ENCODE measurements at places on chromosomes 4 and X.

GRCh38 chr4:141497627-141498026 lies 138.8 kb upstream of the IL15 start:
- DNase-seq, result no peak

GRCh38 chr4:33930497-33930896 lies 2313.8 kb downstream of the ARAP2 start:
- peak; percentile 81 for DNase-seq

GRCh38 chr4:52843351-52843750 lies 18.8 kb upstream of the RASL11B start:
- peak; percentile 58 for DNase-seq

GRCh38 chr4:24595659-24596058 lies 11.3 kb upstream of the DHX15 start:
- DNase-seq, result no peak

DNA sequence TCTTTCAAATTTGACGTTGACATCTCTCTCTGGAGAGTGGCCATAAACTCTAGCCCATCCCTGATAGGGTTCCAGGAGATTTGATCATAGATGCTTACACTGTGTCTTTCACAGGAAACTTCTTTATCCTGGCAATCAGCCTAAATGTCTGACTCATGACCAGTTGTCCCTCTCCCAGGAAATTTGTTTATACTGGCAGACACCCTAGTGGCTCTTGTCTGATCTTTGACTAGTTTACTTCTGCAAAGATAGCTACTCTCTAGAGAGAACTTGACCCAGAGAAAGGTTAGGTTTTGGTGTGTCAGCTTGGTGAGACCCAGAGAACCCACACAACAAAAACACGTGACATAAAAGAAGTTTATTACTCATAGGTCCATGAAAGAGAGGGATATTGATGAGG lies 509.8 kb downstream of the CENPC start:
- peak; percentile 48 for DNase-seq

GRCh38 chr4:70600977-70601376 lies 8.9 kb downstream of the AMBN start:
- no peak for DNase-seq

- no peak for DNase-seq
Observed at GRCh38 chr4:33071535-33071934, 2351.4 kb downstream of the PCDH7 start.

DNA sequence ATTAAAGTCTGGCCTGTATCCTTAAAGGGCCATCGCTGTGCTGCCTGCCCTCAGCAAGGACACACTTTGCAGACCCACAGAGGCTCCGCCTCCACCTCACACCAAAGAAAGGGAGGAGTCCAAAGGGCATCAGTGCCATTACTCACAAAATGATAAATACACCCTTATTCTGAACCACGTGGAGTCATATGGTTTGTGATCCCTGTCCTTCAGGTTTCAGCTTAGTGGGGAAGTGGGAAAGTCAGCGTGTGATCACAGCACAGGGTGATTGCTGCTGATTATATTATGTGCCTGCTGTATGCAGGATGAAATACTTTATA lies 35.9 kb upstream of the MSANTD1 start:
- no peak for DNase-seq

DNA sequence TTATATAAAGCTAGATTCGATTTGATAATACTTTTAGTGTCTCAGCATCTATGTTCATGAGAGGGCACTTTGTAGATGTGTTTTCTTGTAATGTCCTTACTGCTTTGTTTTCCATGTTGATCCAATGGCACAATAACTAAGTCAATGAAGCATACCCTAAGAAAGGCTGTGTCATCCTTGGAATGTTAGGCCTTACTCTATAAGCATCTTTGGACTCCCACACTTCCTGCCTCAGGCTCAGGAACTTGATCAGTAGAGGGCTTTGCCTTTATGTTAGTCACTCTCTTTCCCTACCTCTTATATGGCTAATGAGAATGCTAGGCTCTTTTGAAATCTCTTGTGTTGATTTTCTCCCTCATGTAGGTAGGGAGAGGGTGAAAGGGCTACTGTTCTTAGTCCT lies 33.2 kb upstream of the EDA2R start:
- DNase-seq, result no peak

- DNase-seq, result peak; percentile 22
Observed at GRCh38 chrX:8273451-8273895, 102.4 kb upstream of the VCX2 start.

DNA sequence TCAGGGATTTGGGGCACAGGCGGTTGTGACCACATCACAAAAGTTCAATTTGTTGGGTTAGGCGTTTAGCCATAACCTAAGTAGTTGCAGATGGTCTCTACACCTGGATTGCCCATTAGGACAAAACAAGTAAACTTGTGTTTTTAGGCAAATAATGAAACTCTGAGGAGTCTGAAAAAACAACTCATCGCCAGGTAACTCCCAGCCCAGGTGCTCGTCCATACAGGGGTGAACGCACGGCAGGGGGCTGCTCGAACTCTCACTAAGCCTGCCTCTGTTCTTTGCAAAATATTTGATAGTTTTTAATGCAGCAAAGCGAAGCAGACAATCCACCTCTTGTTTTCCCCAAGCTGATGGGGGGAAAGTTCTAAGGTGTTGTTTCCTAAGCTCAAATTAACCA lies 559 bp upstream of the RHOH start:
- DNase-seq, result no peak

GRCh38 chrX:111831343-111831742 lies 44.6 kb upstream of the TRPC5OS start:
- no peak for DNase-seq

DNA sequence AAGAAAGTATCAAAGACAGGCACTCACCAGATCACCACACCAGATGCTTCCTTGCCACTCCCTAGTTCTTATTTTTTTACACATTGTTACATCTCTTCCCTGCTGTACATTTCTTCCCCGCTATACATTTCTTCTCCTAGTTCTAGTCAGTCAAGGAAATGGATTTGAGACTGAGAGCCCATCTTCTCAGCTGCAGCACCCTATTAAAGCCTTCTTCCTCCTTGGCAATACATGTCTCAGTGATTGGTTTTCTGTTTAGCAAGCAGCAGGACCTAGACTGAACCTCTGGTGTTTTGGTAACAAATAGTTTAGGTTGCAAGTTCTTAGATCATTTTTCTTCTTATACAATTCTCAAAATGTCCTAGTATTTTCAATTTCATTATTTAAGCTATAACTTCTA lies 35.3 kb upstream of the KLHL8 start:
- no peak for DNase-seq

GRCh38 chr4:170231377-170231776 lies 141.6 kb upstream of the AADAT start:
- no peak for DNase-seq

DNA sequence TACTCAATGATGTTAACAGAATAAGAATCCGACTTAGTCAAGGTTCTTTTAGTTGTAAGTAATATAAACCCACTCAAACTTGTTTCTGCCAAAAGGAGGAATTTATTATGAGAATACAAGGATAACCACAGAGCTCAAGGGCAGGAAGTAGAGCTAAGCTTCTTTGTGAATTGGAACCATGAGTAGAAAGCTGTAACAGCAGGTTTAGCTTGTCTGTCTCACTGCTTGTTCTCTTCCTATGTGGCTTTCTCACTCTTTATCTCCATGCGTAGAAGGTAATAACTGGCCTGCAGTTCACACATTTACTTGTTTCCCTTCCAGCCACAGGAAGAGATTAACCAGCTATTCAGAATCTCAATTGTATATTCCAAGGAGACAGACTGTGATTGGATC lies 378.3 kb downstream of the PPP1R2C start:
- DNase-seq, result peak; percentile 2

DNA sequence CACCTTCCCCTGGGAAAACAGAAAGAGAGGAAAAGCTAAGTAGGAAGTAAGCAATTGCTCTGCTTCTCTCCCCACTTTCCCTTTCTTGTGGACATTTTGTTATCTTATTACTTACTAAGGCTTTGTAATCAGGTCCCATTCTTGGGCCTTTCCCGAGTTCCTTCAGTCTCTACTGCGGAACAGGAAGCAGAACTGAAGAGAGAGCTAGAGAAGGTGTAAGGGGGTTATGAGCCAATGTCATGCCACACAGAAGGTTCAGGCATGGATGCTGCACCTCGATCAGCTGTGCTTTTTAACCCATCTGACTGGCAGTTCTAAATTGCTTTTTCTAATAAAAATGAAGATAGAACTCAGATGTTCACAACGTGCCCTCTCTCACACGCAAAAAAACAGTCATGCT lies 83.6 kb downstream of the MID1 start:
- no peak for DNase-seq

- no peak for DNase-seq
Observed at GRCh38 chrX:1475481-1475880, 22.8 kb upstream of the ASMTL start.

DNA sequence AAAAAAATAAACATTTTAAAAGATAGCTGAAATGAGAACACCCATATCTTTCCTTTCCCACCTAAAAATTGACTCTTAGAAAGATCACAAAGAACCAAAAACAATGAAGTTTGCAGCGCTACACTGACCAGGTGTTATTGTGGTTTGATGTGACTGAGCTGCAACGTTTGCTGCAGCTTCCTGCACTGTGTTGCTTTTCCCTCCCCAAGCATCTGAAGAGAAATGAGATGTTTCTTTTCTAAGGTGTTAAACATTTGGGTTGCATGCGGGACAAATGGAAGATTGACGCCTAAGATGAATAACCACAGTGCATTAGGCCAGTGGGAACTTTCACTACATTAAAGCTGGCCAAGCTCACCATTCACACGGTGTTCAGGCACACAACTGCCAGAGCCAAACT lies 8.9 kb downstream of the LEF1 start:
- no peak for DNase-seq

DNA sequence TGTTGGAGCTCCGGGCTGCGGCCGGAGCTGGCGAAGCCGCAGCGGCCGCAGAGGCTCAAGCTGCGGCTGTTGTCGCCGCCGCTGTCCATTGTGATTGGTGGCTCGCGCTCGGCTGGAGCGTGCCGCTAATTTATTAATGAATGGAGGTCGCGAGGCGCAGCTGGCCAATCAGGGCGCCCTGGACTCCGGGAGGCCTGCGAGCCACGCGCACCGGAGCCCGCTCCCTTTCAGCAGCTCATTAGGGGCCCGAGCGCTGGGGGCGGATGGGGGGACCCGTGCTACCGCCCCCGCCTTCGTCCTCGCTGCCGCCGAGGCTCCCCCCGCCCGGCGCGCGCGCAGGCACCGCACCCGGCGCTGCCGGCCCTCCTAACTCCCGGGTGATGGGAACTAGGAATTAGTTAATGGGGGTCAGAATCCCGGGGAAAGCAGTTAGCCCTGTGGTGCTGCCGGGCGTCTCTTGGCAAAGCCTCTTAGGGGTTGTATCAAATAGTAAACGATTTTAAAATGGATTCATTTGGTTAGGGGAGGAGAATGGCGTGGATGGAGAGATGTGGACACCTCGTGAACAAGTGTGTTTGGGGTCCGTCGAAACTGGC lies 589 bp upstream of the NEUROG2 start:
- DNase-seq, result no peak

GRCh38 chr4:16464651-16465050 lies 238.4 kb upstream of the TAPT1 start:
- DNase-seq, result no peak

DNA sequence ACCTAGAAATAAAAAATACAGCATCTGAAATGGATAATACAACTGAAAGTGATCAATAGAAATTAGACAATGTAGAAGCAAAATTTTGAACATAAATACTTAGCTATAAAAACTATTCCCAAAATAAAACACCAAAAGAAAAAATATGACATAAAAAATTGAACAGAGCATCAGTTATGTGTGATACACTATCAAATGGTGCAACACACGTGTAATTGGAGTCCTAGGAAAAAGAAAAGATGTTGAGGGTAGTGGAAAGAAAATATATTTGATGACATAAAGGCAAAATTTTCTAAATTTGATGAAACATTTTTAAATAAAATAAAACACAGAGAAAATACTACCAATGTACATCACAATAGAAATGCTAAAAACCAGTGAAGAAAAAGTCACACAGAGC lies 63.1 kb downstream of the NPY2R start:
- peak; percentile 11 for DNase-seq

GRCh38 chr4:90084967-90085295 lies 42.3 kb upstream of the CCSER1 start:
- no peak for DNase-seq

DNA sequence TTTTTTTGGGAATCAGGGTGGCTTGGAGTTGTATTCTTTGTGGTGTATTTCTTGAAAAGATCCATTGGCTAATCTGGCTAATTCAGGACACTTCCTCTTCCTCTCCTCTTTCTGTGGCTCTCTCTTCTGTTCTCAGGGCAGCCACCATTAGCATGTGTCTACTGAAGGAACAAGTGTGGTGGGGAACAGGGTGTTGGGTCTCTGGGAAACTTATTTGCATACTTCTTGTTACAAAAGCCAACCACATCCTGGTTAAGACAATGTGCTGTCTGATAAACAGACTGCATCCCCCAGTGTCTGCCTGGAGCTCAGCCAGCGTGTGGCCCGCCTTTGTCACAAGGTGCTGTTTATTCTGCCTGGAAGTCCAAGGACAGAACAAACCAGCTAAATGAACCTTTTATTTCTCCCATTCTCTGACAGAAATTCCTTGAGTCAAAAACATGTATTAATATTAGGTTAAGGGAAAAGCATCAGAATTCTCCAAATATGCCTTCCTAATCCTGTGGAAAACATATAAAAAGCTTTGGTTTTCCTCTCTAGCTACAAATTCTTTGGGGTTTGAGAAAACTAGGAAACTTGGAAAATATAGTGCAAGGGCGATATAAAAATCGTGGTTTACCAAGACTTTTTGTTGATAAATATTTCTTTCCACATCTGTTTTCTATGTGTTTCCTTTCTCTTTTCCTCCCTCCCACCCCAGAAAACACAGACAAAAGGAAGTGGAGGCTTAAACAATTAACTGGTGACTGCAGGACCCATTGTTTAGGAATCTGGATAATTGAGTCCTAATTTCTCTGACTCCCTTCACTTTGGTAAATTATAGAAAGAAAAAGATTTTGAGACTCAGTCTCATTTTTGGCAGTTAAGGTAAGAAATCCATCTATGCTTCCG lies 203.6 kb downstream of the SPRY1 start:
- peak; percentile 70 for DNase-seq

DNA sequence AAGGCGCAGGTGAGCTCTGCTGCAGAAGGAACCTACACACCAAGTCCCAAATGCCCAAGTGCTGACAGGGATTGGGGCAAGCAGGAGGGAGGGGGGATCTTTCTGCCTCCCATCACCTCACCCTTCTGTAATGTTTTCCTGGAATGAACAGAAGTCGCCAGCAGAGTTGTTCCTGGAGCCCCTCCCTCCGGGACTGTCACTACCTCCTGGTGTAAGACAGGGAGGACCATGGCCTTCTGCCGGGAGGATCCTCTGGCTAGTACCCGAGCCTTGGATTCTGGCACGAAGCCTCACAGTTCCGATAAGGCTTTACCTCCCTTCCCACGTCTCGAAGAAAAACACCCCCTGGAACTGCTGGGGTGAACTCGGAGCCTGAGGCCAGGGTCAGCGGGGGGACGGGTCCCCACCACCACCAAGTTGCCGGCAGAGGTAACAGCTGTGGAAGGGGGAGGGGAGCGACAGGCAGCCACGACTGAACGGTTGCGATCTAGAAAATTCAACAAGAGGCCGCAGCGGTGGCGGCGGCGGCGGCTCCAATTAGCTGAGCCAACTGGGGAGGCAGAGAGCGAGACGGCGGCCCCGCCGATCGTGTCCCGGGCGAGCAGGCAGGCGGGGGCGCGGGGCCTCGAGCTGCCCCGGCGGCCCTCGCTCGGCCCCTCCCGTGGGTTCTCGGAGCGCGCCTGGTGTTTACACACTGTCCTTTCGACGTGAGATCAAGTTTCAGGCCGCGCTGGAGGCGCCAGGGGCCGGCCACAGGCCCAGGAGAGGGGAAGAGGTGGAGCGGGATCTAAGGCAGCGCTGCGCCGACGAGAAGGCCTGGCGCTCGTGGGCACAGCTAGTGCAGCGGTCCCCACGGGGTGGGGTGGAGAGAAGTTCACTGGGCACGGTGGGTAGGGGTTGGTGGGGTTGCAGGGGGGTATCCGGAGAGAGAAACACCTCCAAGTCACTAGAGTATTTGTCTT lies 53.7 kb upstream of the BCOR start:
- no peak for DNase-seq
